Stimulated activated CD4-positive, alpha-beta T cell treated with anti-CD3 and anti-CD28 coated beads, Interleukin-15, amount 100 ng/mL, for 1 hour (primary cell): ENCODE measurements at places on chromosomes 5 and 9.

DNA sequence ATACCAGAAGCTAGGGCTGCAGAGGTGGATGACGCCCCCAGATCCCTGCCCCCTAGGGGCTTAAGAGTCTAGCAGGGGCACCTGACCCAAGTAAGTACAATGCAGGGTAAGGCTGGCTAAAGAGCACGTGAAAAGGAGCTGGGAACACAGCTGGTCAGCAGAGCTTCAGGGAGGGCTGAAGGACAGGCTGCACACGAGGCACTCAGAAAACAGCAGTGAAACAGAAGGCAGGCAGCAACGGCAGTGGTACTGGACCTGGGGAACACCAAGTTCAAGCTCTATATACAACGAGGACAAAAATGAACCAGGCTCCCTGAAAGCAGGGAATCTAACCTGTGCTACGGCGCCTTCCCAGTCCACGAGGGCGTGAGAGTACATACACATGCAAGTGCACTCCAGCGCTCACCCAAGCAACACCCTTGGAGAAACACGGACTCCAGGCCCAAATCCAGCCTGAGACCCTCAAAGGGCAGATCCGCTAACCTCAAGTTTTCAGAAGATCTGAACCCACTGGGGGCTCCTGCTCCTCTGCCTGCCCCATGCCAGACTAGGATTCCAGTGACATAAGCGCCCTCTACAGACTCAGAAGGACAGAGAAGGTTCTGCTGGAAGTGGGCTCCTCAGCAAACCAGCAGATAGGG is 57.4 kb downstream of the PSMB7 start:
- no peak for DNase-seq

DNA sequence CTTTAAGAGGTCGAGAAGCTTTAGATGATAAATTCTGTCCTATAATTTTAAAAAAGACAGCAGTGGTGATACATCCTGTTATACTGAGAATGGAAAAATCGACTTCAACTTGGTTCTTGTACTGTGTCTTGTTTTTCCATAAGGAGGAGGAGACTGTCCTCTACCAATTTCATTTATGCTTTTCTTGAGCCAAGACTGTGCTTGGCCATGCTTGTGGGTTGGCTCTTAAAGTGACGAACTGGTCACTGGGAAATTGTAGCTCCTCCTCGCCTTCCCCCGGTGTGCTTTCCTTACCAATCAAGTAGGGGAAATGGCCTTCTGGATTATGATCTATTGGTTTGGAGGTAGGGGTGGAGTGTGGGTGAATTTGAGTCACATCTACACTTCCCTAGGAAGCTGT is 67.1 kb upstream of the HSPB3 start:
- DNase-seq = no peak

- no peak for DNase-seq
Measured at GRCh38 chr5:42832060-42832459, 20.4 kb upstream of the SELENOP start.

DNA sequence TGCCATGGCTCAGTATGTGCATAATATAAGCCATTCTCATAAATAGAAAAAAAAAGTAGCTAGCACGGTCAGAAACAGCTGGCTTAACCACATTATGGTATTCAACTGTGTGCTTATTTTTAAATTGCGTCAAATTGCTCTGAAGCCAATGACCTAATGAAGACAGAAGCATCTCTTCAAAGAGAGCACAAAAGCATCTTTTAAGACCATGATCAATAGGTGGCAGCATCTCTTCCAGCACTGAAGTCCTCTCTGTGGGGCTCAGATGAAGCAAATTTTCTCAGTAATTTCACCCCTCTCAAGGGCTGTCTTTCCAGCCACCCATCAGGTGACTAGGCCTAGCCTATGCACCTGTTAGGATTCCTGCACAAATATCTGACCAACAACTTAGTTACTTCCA is 251.4 kb downstream of the GLIS3 start:
- no peak for DNase-seq

DNA sequence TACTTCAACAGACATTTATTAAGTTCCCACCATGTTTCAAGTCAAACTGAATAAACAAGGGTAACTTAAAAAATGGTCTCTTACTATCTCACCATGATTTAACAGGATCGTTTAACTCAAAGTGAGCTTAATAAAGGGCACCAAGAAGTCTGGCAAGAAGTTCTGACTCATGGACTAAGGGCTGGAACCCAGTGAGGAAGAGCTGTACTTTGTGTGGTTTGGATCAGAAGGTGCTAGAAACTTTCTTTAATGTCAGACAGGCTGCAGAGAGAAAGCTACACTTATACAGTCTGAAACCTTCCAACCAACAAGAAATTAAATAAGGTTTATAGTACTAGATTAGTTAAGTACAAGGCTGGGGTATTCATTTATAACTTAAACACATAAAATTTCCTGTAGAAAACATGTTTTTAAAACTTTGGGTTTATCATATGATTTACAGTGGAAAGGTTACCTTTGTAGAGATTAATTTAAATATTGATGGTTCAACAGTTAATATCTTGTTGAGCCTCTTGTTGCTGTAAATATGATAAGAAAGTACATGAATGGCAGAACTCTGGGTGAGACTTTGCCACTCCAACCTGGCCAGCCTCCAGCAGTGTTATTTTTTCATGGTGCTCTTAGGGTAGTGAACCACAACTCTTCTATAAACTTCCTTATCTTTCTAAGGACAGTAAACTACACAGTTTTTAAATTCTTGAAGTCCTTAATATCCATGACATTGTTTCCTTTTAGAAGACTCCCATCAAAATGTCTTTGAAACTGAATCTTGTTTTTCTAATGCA is 162.8 kb downstream of the MAN2A1 start:
- no peak for DNase-seq

DNA sequence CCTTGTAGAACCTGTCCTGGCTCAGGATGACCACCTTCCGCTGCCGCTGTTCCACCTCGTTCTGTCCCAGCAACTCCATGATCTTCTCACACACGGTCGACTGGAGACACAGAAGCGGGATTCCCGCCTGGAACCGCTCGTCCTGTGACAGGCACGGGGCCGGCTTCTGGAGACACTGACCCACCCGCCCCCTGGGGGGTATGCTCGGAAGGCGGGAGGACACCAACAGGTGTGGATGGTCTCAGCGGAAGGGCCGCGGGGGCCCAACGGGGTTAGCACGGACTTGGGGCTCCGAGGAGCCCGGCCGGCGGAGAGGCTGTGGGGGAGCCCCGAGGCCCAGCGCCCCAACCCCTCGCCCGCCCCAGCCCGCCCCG is 530 bp downstream of the UCK1 start:
- DNase-seq = no peak
